ENCODE measurements at places on chromosomes 3 and 15.

- DNase-seq, result no peak
Measured at GRCh38 chr15:27481768-27482167, 510.8 kb downstream of the GABRG3 start.

DNA sequence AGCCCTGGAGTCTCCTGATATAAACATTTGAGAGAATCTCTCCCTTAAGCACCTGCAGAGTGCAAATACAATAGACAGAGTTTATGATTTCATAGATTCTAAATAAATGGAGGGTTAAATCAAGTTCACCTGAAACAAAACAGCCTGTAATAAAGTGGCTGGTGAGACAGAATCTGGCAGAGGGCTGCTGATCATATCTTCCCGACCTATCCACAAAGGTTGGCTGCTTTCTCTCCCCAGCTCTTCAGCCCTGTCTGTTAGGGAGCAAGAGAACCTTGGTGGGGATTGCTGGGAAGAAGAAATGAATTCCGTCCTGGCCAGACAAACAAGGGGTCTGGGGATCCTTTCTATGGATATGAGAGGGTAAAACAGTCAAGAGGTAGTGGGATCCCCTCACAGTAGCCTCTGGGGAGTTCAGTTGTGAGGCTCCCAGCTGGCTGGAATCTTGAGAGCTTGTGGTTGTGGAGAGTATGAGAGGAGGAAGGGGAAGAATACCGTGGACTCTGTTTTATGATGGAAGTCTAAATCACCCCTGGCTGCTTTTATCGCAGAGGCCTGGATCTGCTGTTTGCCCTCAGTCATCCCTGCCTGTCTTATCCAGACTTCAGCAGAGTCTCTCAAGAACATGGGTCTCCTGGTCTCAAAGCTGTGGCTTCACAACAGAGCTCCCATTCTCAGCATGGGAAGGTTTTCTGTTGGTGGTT lies 451.3 kb downstream of the NTRK3 start:
- DNase-seq, result peak; percentile 74

DNA sequence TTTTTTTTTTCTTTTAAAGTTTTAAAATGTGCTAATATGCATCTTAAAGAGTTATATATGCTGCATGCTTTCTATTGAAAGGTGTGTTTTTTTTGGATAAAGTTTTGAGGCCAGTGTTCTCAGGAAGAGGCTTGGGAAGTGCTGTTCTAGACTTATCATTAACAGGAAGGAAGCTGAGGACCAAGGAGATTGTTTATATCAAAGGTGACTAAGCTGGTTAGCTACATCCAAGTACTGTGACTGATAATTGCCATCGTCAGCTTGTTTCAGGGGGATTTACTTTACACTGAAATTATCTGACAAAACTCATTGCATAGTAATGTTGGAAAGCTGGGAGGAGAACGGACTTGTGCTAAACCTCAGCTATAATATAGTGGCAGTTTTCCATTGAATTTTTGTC lies 36.3 kb upstream of the UTS2B start:
- DNase-seq, result no peak

DNA sequence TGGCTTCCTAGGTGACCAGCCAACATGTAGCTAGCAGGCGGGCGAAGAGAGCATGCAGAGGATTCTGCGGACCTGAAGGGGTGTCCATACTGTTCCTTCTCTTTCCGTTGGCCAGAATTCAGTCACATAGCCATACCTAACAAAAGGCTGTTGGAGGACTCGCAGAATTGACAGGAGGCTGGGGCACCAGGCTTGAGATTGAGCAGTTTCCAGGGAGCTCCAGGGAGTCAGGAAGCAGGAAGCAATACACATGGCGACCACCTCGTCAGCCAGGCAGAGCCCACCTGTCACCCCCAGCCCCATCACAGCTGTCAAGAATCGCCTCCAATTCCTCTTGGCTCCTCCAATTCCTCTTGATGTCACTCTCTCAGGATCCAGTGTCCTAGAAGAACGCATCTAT lies 13.2 kb upstream of the DNAJA4 start:
- DNase-seq, result no peak

GRCh38 chr3:41362638-41363559 lies 163.6 kb downstream of the CTNNB1 start:
- no peak for DNase-seq

GRCh38 chr3:158911586-158911985 lies 109.7 kb downstream of the MFSD1 start:
- no peak for DNase-seq
